ENCODE measurements at places on chromosomes 13 and 19.

- no peak for DNase-seq
These were observed 1831.2 kb downstream of the OLFM4 start for GRCh38 chr13:54859827-54860226.

GRCh38 chr13:99075268-99076191 is 97.7 kb upstream of the DOCK9 start:
- DNase-seq = peak; percentile 69

DNA sequence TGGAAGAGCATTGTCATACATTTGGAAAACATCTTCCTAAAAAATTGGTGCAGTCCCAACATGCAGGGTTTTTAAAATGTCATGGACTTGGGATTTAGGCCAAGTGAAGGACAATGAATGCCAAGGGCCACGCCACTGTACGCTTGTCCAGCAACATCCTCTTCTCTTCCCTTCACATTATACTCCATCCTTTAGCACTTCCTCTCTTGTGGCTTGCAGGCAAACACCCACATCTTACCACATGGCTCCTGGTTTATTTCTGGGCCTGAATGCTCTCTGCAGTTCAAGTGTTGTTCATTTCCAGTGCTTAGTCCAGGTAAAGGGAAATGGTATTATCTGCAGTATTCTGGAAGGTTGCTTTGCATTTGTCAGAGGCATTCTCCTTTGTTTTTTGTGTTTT is 45.0 kb downstream of the CBY2 start:
- DNase-seq = no peak

DNA sequence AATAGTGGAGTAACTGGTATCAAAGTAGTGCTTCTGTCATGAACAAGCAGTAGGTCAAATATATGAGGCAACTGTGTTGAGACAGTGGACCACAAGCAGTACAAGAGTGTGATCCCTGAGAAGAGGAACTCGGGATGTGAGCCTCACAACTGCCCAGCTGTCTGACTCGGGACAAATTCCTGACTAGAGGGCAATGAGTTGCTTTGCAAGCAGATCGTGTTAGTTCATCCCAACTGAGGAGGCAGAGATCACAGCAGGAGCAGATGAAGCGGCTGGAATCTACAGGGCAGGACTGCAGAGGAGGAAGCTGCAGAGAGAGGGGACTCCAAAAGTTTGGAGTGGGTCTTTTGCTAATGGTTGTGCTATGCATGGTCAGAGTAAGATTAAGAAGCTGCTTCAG is 741.1 kb downstream of the DIAPH3 start:
- no peak for DNase-seq

- no peak for DNase-seq
These were observed 7.0 kb downstream of the ZNF444 start for GRCh38 chr19:56148096-56148495.

DNA sequence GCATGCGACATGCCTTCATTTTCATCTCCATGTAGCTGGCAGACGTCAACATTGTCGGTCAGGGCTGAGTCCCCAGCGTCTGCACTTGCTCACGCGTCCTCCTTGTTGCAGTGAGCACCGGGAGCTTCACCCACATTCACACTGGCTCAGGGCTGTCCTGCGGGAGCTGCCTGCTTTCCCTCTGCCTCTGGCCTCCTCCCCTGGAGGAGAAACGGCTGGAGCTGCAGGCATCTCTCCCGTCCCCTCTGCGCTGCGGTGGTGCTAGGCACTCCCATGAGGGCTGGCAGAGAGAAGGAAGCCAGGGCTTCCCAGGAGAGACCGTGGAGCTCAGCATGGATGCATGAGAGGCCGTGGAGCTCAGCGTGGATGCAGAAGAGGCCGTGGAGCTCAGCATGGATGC is 18.4 kb upstream of the TMEM255B start:
- DNase-seq = no peak

DNA sequence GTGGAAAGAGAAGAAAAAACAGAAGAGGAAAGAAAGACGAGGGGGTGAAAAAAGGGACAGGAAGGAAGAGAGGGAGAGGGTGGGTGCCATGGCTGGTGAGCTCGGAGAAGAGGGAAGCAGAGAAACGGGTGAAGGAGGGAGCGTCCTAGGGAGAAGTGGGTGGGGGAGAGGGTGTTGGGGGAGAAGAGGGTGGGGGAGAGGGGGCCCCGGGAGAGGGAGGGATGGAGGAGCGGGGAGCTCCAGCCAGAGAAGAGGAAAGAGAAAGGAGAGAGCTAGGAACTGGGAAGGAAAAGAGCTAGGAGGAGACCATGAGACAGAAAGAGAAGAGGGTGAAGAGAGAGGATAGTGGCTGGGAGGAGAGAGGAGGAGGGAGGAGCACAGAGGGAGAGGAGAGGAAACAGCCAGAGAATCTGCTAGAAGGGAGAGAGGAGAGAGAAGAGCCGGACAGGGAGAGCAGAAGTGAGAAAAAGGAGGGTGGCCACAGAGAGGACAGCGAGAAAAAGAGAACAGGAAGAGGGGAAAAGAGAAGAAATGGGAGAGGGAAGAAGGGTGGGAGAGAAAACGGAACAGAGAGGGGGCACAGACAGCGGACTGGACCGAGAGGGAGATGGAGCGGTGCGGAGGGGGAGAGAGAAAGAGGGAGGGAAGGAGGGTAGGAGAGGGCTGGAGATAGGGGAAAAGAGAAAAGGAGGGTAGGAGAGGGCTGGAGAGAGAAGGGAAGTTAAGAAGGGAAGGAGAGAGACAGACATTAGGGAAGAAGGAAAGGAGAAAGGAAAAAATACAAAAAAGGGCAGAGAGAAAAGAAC is 11.9 kb upstream of the GARIN5A start:
- no peak for DNase-seq
